Adrenal gland (tissue), 19 donors: ENCODE measurements at places on chromosomes 6 and 20. TPM values are rescaled to one million over a fixed set of nuclear protein-coding genes. Genes with fewer than 3 reads are reported as not detected.

GRCh38 chr20:11714886-11715285 lies 202.8 kb upstream of the BTBD3 start:
- H3K4me1 ChIP-seq: no peaks in the 10 kb centered on the region
- H3K36me3 ChIP-seq: no peaks in the 10 kb centered on the region
- no peak overlapping the region for H3K27ac ChIP-seq

Gene TREM1
- total RNA-seq: not detected

DNA sequence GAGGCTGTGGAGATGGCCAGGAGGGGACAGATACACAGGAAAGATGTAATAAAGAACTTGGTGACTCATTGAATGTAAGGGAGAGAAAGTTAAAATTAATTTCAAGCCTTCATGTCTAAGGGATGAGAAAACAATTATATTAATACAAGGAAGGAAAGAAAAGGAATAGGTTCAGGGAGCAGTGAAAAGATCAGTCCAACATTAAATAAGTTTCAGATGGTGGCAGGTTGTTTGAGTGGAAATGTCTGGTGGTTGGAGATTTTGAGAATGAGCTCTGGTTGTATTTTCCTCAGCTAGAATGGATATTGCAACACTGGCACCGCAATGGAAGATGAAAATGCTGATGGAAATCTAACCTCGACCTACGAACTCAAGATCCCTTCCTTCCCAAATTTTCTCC lies 304.3 kb downstream of the COL12A1 start:
- H3K36me3 ChIP-seq: no peaks in the 10 kb centered on the region
- no peak for DNase-seq
- no peak overlapping the region for H3K27ac ChIP-seq
- H3K4me3 ChIP-seq: no peak overlapping the region
- H3K4me1 ChIP-seq: no peaks in the 10 kb centered on the region

DNA sequence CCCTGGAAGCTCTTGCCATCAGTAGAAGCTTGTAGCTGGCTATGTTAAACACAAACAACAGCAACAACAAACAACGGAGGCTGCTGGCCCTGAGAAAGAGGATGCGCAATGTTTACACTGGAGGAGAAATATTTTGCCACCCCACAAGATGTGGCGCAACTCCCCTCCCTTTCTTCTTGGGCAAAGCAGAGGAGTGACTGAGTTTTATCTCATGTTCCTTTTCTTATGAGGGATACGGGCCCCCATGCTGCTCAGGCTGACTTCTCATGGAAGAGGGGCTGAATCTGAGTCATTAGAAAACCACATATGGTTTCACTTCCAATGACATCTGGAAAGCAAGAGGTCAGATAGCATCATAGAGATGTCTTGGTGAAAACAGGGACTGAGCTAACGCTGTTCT lies 75.9 kb upstream of the HDDC2 start:
- no peaks in the 10 kb centered on the region for H3K4me1 ChIP-seq
- H3K27ac ChIP-seq: no peak overlapping the region
- no peak overlapping the region for H3K4me3 ChIP-seq
- H3K27me3 ChIP-seq: no peaks in the 10 kb centered on the region

DNA sequence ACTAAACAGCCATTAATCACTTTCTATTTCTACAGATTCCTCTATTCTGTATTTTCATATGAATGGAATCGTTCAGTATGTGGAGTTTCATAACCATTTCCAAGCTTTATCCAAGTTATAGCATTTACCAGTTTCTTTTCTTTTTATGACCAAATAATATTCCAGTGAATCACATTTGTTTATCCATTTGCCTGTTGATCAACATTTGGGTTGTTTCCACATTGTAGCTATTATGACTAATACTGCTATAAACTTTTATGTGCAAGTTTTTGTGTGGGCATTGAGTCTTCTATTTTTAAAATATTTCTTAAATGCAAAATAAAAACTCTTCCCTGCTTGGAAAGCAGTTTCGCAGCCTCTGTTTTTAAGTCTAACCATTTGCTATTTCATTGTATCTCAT lies 336.4 kb upstream of the OPRM1 start:
- no peaks in the 10 kb centered on the region for H3K4me1 ChIP-seq
- H3K27ac ChIP-seq: no peak overlapping the region
- H3K27me3 ChIP-seq: no peaks in the 10 kb centered on the region
- H3K36me3 ChIP-seq: no peaks in the 10 kb centered on the region
- DNase-seq: no peak

- H3K27me3 ChIP-seq: no peaks in the 10 kb centered on the region
- no peaks in the 10 kb centered on the region for H3K36me3 ChIP-seq
Measured at GRCh38 chr6:52417675-52418111, 2.4 kb upstream of the EFHC1 start.

Gene BIRC7
- total RNA-seq: 0.28 TPM

DNA sequence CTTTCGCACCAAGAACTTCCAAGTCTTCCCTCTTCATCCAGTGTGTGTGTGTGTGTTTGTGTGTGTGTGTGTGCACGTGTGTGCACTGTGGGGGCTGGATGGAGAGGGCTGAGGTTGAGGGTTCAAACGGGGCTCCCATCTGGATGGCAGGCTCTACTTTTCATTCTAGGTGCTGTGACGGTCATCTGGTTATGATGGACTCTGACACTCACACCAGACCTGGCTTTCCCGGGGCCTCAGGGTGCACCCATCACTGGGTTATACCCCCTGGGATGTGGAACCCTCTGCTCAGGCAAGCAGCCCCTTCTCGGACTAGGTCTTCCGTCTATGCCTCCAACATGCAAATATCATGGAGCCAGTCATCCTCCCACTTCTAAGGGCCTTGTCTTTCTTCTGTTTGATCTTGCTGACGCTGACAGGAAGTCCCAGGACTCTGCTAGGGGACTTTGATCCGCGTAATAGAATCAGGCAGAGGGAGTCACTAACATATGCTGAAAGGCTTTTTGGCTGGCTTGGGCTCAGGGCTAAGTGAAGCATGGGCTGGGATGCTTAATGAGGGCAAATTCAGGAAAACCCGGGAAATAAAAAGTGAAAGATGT lies 313.6 kb downstream of the CDC5L start:
- H3K36me3 ChIP-seq: no peaks in the 10 kb centered on the region
- no peak overlapping the region for H3K27ac ChIP-seq
- no peaks in the 10 kb centered on the region for H3K27me3 ChIP-seq
- H3K4me3 ChIP-seq: no peak overlapping the region

- DNase-seq: no peak
- no peak overlapping the region for H3K4me3 ChIP-seq
- H3K27ac ChIP-seq: no peak overlapping the region
- H3K27me3 ChIP-seq: no peaks in the 10 kb centered on the region
- H3K4me1 ChIP-seq: no peaks in the 10 kb centered on the region
Measured at GRCh38 chr20:53570446-53571276, 23.0 kb downstream of the ZNF217 start.

GRCh38 chr20:46552460-46553420 lies 2.3 kb upstream of the OCSTAMP start:
- H3K4me3 ChIP-seq: no peak overlapping the region
- DNase-seq: no peak
- H3K36me3 ChIP-seq: no peaks in the 10 kb centered on the region
- H3K4me1 ChIP-seq: no peaks in the 10 kb centered on the region
- H3K27ac ChIP-seq: no peak overlapping the region
